ENCODE measurements at places on chromosomes 16 and 17.

GRCh38 chr16:51326131-51326856 lies 175.2 kb upstream of the SALL1 start:
- DNase-seq = peak; percentile 59

DNA sequence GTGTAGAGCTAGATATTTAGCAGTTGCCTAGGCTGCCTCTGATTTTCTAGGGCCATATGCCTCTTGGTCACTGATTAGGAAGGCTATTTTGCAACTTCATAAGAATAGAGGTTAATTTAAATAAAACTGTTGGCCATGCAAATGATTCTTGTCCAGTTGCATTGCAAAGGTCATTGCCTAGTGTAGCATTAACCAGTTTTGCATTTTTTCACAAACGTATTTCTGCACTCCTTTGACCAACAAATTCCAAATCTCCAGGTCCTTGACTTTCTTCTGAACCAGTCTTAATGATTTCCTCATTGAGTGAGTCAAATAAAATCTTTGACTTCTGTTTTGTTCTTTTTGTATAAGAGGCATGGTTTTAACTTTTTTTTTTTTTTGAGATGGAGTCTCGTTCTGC lies 33.5 kb downstream of the ERCC4 start:
- no peak for DNase-seq

- DNase-seq = no peak
Observed at GRCh38 chr16:81720973-81721906, 57.9 kb upstream of the PLCG2 start.

- DNase-seq = no peak
Observed at GRCh38 chr17:7237266-7237760, 1.9 kb downstream of the PHF23 start.

- no peak for DNase-seq
Observed at GRCh38 chr16:10519929-10520868, 60.2 kb downstream of the EMP2 start.

- no peak for DNase-seq
Observed at GRCh38 chr16:55433030-55433429, 46.0 kb upstream of the MMP2 start.

- DNase-seq = no peak
Observed at GRCh38 chr17:80919331-80920311, 72.0 kb upstream of the CHMP6 start.

DNA sequence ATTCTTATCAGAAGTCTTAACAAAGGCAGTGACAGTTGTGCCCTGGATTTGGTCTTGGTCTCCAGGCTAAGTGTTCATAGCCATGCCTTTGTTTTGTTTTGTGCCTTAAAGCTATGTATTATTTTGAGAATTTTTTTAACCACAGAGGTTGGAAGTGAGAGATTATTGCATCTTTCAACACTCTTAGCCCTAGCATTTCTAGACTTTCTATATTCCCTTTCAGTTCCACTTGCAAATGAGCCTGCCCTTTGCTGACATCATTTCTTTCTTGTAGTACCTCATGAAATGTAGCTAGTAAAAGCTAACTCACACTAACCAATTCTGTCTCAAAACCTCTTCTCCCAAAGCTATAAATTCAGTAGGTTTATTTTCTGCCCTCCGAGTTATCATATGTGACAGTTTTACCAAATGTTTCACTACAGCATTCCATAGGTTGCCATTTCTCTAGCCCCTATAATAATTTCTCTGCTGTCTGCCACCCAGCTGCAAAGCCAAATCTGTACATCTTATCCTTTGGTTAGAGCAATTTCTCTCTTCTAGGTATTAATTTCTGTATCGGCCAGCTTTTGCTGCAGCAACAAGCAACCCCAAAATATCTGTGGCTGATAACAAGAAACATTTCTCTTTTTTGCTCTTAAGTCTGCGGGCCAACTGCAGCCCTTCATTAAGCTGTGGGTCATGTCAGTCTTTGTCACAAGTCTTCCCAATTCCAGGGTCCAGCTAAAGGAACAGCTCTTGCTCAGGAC lies 14.2 kb upstream of the CCL1 start:
- no peak for DNase-seq

- DNase-seq = no peak
Observed at GRCh38 chr16:84500531-84500930, 3.9 kb downstream of the MEAK7 start.

DNA sequence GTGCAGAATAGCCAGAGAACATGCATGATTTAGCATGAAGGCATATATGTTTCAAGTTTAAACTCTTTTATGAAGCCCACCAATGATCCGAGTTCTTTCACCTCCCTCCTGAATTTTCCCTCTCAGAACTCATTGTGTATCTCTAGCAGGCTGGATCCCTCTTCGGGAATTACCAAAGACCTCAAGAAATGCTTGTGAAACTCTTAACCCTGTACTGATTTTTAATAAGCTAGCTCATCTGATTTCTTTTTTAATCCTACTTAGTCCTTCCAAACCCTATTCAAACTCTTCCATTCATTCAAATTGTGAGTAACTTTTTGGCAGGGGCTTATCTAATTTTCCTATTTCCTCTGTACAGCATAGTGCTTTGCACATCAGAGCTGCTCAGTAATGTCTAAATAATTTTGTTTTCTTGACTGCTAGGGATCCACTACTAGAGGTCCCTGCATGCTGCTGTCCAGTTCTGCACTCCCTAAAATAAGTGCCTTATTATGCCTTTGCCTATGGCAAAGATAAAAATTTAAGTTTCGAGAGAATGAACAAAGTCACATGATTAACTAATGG lies 723.8 kb downstream of the CDH11 start:
- DNase-seq = no peak

DNA sequence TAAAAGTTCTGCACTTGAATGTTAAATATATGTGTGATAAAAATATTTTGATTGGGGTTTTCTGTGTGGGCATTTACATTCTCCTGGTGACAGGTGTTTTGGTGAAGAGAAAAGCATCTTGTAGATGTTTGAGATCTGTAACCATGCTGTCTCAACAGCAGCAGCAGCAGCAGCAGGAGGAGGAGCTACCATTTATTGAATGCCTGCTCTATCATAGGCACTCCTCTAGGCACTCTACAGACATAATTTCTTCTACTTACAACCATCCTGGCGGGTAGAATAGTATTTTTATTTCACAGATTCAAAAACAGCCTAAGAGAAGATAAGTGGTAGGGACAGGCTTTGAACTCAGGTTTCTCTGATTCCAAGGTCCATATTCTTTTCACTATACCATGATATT lies 159.7 kb upstream of the TBX2 start:
- no peak for DNase-seq
